ENCODE measurements at places on chromosomes 7 and 10.

GRCh38 chr7:82598958-82599357 is 155.4 kb upstream of the CACNA2D1 start:
- peak; percentile 59 for DNase-seq

- DNase-seq: no peak
These were observed 303.9 kb downstream of the SDHAF3 start for GRCh38 chr7:97421307-97421930.

- no peak for DNase-seq
These were observed 247.0 kb upstream of the PPP2R2D start for GRCh38 chr10:131653554-131654470.

DNA sequence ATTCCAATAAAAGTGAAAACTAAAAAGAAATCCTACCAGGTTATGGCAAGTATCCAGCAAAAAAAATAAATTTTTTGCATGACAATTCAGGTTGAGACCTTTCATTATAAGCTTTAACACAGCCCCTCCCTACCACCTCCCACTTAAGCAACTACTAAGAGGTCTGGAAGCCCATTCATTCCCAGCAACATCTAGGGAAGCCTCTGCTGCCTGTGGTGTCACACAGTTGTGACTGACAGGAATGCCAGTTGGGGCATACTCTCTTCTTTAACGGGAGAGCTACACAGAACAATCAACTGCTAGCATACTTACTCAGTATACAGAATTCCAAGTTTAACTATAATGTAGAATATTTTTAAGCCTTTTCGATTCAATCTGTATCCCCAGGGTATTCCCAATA is 27.8 kb downstream of the ABI1 start:
- DNase-seq: no peak

DNA sequence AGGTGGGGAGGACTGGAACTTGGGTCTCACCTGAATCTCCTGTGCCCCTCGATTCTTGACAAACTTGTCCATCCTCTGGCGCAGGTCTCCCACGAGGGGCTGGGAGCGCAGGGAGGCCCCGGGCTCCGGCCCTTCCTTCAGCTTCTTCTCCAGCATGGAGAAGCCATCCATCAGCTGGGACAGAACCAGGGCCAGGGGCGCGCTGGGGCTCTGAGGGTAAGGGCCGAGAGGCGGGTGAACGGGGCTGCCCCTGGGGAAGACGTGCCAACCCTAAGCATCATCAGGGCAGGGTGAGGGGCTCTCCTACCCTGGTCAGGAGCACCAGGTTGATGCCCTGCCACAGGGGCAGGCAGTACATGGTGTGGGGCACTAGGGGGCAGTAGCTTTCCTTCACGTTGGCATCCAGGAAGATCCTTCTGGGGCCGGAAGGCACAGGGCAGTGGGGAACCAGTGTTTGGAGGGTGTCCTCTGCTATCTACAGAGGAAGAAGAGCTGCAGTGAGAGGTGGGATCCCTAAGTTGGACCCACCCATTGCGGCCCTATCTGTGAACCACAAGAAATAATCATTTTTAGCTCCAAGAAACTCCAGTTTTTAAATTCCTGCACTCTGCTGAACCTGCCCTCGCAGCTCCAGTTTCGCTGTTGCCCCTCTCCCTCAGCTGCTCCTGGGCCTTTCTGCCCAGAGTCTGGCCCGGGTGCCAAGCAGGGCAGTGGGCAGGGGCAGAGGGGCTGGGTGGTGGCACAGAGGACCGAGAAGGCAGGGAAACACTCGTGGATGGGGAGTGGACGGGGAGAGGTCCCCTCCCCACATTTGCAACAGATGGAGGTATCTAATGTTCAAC is 10.8 kb upstream of the PYROXD2 start:
- peak; percentile 55 for DNase-seq

DNA sequence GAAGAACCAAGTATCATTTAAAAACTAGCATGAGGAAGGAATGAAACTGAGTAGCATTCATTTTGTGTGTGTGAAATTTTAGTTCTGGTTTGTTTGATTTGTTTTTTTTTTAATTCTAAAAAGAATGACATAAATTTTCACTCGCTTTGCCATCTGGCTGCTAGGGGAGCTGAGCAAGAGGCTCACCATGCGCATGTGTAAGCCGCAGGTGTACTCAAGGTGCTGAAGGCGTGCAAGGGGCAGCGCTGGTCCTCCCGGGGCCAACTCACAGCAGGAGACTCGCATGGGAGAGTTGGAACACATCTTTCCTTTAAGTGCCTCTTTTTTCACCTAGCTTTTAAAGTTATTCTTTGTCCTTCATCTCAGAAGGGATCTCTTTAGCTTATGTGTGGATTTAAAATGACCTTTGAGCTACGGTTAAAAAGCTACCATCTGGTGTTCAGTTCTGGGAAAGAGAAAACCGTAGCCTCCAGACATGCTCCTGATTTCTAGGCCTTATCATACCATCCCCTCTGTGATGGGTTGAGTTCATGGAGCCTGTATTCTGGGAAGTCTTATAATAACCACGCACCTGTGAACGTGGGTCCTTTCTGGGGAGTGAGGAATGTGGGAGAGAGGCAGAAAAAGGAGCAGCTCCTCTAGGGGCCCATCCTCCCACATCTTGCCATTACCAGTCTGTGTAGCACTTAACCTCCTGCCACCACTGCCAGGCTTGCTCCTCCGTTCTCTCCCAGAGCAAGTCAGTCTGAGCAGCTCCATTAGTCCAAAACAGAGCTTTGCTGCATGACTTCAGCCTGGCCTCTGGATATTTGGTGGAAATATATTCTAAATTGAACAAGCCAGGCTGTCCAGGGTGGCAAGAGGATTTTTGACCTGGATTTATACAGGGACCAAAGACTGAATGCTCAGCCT is 61.9 kb downstream of the KLHDC10 start:
- DNase-seq: no peak

- peak; percentile 45 for DNase-seq
These were observed 692 bp downstream of the NEURL1 start for GRCh38 chr10:103493916-103494877.

All from GM23248 (cell line).